ENCODE measurements at places on chromosomes 13 and 19.

DNA sequence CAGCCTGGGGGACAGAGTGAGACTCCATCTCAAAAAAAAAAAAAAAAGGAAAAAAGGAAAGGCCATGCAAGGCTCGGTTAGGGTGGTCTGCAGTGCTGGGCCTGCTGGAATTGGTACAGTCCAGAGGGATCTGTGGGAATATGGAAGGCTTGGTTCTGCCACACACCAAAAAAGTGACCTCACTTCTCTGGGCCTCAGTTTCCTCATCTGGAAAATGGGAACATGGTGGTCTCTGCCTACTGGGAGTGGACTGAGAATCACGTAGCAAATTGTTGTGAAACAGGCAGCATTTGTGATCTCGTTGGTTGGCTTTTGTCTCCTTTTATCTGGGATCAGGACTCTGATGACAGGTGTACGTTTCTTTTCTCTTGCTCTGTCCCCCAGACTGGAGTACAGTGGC lies 7.5 kb downstream of the DNM2 start:
- no peak for DNase-seq

- DNase-seq, result no peak
Observed at GRCh38 chr19:4618019-4618418, 21.3 kb upstream of the TNFAIP8L1 start.

DNA sequence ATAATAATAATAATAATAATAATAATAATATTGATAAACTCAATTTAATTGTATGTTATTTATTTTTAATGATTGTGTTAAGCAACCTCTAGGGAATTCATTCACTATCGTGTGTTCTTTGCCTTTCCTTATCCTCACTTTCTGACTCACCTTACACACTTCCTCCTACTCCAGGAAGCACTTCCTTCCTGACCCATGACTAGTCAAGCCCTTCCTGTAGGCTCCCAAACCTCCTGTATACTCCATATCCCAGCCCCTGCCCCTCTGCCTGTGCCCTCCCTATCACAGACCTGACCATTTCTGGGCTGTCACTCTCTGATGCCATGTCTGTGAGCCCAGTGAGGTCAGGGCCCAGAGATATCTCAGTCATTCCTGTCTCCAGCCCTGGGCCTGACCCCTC lies 7.6 kb downstream of the LGALS4 start:
- no peak for DNase-seq

- DNase-seq, result no peak
Observed at GRCh38 chr13:50126993-50127725, 111.9 kb downstream of the KCNRG start.

GRCh38 chr19:17765069-17765618 lies 13.9 kb downstream of the FCHO1 start:
- DNase-seq, result no peak

DNA sequence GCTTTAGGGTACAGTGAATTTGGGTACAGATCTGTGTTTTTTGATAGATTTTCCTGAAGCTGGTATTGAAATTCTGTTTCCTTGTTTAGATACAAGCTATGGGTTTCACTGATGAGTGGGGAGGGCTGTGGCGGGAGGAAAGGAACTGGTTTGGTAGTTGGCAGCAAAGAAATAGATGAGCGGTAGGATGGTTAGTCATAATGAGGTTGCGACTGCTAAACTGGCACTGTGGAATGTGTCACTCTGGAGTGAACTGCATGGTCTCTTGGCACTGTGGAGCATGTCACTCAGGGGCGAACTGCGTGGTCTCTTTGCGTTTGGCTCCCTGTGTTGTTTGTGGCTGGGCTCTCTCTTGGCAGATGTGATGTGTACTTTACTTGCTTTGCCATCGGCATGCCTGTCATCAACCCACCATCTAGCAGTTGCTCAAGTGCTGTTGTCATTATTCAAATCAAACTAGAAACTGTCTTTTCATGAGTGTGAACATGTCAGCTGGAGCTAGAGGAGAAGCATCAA lies 82.1 kb downstream of the ATP8A2 start:
- DNase-seq, result no peak

GRCh38 chr13:73058432-73058735 lies 421 bp upstream of the KLF5 start:
- DNase-seq, result no peak

- no peak for DNase-seq
Observed at GRCh38 chr19:2488942-2489731, 13.2 kb downstream of the GADD45B start.

GRCh38 chr19:17331045-17331558 lies 3.6 kb downstream of the ANO8 start:
- DNase-seq, result no peak

DNA sequence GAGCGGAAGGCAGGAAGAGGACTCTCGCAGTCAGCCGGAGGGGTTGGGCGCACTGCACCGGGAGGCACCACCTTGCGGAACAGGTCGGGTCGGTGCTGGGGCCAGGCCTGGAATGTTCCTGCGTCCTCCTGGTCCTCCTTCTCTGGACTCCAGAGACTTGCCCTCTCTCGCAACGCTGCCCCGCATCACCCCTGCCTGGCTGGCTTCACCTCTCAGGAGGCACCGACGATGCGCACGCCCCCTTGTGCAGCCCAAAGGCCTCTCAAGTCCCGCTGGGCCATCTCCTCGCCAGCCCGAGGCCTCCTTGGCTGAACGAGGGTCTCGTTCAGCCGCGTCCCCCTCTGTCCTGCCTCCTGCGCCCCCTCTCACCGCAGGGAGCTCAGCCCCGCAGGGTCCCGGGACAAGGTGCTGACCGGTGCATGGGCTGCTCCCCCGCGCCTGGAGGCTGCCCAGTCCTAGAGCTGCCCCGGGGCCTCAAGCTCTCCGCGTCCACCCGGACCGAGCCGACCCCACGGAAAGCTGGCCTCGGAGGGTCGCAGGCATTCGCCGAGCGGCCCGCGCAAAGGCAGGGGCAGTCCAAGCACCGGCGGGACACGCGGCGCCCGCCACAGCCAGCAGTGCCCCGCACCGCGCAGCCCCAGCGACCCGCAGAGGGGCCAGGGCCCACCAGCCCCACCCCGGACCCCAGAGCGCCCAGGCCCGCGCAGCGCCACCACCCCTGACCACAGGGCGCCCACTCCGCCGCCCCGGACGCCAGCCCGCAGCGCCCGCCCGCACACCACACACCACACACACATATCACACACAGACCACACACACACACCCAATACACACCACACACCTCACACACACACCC lies 133.8 kb downstream of the CRYL1 start:
- no peak for DNase-seq

DNA sequence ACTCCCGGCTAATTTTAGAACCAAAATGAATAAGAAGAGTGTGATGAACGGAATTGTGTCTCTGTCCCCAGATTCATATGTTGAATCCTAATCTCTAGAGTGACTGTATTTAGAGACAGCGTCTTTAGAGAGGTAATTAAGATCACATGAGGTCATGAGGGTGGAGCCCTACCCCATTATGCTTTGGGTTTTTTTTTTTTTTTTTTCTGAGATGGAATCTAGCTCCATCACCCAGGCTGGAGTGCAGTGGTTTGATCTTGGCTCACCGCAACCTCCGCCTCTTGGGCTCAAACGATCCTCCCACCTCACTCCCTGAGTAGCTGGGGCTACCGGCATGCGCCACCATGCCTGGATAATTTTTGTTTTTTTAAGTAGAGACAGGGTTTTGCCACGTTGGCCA lies 27.9 kb downstream of the FBXO27 start:
- no peak for DNase-seq

GRCh38 chr19:2336528-2337328 lies 8.2 kb downstream of the SPPL2B start:
- DNase-seq, result no peak

GRCh38 chr13:61192826-61193225 lies 222.8 kb downstream of the PCDH20 start:
- no peak for DNase-seq

DNA sequence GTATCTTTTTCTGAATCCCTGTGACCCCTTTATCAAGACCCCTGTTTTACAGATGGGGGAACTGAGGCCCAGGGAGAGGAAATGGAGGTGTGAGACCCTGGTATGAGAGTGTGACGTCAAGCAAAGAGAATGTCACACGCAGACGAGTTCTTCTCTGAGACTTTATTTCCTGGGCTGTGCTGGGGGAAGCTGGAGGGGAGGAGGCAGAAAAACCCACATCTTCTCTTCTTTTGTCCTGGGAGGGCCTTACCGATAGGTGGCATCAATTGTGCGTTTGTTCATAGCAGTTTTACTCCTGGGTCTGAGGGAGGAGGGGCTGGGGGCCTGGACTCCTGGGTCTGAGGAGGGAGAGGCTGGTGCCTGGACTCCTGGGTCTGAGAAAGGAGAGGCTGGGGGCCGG lies 4.9 kb upstream of the KLK15 start:
- no peak for DNase-seq

DNA sequence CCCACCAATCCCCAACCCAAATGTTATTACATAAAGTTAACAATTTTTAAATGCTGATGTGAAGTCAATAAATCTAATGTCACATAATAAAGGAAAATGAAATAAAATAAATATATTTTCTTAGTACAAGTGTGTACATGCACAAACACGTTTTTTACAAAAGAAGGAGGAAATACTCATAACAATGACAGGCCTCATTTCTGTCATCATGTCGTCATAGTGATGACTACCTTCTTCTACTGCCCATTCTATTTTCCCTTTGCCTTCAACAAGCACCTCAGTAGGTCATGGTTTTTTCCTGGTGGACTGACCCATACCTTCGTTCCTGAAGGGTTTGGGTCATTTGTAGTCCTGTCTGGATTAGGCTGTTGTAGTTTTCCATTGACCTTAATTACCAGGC lies 185.3 kb upstream of the IPO5 start:
- DNase-seq, result no peak

GRCh38 chr13:79932556-79932955 lies 408.4 kb downstream of the SPRY2 start:
- no peak for DNase-seq

- no peak for DNase-seq
Observed at GRCh38 chr19:3146677-3147100, 10.9 kb downstream of the GNA15 start.

DNA sequence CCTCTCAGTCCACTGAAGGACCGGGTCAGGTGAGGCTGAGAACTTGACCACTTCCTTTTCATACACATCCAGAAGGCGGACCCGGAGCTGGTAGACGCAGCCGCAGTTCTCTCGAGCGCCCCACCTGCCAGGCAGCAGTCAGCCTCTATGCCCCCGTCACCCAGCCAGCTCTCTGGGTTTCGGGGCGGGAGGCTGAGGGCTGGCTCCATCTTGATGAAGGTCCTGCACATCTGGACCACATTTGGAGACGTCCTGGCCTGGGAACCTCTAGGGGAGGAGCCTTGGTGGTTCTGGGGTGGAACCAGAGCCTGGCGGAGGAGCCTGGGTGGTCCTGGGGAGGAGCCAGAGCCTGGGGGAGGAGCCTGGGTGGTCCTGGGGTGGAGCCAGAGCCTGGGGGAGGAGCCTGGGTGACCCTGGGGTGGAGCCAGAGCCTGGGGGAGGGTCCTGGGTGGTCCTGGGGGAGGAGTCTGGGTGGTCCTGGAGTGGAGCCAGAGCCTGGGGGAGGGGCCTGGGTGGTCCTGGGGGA lies 14.3 kb downstream of the MRPS12 start:
- DNase-seq, result no peak

- DNase-seq, result no peak
Observed at GRCh38 chr13:24299488-24300114, 9.8 kb upstream of the C1QTNF9 start.

DNA sequence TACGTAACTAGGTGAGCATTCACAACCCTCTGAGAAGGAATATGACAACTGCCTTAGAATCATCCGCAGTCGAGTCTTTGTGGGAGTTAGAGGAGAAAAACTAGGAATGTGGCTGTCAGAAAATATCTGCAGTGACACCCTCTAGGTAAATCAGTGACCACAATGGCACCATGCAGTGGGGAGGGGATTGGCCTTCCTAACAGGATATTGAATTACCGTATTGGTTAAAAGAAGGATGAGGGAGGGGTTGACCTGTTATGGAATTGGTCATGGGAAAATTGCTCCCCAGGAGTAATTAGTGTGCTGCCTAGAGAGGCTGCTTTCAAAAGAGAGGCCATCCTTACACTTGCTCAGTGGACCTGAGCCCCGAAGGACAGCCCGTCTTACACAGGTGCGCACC lies 205.6 kb upstream of the SOX1 start:
- no peak for DNase-seq

- no peak for DNase-seq
Observed at GRCh38 chr13:28576067-28576466, 81.1 kb upstream of the FLT1 start.

GRCh38 chr19:29850482-29850881 lies 38.7 kb downstream of the CCNE1 start:
- DNase-seq, result no peak

DNA sequence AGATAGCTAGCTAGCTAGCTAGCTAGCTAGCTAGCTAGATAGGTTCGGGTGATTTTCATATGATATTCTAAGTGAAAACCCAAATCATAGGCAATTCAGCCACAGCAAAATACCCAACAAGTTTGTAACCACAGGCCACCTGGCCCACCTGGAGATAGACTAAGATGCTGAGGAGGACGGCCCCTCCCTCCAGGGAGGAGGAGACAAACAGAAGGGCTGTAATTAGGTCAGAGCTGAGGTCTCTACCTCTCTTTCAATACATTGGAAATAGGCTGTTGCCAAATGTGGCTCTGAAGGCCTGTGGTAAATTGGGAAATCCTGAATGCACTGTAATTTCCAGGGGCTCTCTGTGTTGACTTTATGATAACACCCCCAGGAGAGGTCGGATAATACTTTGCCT lies 382.2 kb downstream of the FGF9 start:
- no peak for DNase-seq

DNA sequence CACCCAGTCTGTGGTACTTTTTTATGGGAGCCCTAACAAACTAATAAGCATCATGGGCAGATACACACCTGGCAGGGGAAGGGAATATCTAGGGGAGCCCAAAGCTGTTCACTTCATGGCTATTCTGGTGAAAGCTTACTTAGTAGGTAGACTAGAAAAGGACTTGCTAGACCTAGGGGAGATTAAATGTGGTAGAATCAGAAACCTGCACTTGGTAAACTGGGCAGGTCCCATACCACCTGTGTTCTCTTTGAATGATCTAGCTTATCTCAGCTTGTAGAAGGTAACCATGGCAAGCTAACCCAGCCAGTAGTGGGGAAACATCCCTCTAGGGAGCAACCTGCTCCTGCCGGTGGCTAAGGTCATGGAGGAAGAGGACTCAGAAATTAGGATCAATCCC lies 113.9 kb upstream of the TMTC4 start:
- no peak for DNase-seq

DNA sequence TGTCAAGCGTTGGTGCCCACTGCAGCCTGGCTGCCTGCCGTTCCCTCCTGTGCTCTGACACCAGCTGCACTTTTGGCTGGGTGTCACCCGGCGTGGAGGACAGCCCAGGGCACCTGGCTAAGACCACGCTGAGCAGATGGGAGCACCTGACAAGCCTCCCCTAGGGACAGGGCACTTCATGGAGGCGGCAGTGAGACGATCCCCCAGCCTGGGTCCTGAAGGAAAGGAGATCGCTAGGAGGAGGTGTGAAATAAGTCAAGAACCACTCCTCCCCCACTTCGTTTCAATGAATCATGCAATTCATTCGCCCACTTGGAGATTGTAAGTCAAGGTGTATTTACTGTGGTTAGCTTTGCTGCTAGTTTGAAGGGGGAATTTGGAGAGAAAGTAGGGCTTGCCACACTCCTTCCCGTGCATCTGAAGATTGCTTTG lies 38.8 kb downstream of the VSTM2B start:
- DNase-seq, result no peak
